ENCODE measurements at places on chromosomes 12 and 14.

GRCh38 chr12:57889500-57889989 is 43.0 kb upstream of the CTDSP2 start:
- DNase-seq, result no peak

- peak; percentile 53 for DNase-seq
These were observed at the start of gene KDM2B for GRCh38 chr12:121580959-121581685. KDM2B (minus strand) TSS chr12:121581023; CDS start chr12:121580911, 112 bp downstream.

- DNase-seq, result no peak
These were observed 21.5 kb upstream of the GNS start for GRCh38 chr12:64780531-64781279.

- no peak for DNase-seq
These were observed 76.0 kb downstream of the DENND5B start for GRCh38 chr12:31514912-31515311.

DNA sequence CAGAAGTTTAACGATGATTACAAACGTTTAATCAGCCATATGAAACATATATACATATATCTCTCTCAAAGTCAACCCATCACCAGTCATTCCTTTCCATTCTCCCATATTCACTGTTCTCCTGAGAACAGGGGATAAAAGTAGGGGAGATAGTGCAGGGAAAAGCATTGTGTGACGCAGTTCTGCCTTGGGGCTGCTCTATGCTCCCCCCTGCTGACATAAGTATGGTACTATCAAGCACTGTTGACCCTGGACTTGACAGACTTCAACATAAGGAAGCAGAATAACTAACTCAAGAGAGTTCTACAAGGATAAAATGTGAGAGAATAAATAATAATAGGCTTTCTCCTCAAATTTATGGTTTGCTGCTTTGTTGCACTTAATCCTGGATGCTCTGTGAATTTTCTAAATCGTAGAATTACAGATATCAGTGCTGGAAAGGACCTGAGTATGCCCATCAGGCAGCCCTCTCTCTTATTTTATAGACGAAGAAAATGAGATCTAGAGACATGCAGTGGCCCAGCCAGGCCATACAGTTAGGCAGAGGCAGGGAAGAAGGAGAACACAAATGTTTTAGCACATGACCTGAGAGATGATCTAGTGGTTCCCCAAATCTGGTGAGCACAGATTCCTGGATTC is 87.2 kb downstream of the SCN8A start:
- peak; percentile 24 for DNase-seq

GRCh38 chr12:23350808-23351207 is 598.7 kb downstream of the SOX5 start:
- no peak for DNase-seq

- no peak for DNase-seq
These were observed 41.8 kb downstream of the FMNL3 start for GRCh38 chr12:49665384-49665783.

- no peak for DNase-seq
These were observed 30.9 kb upstream of the LUM start for GRCh38 chr12:91142221-91142631.

- no peak for DNase-seq
These were observed 232.9 kb downstream of the ZFP36L1 start for GRCh38 chr14:68559949-68560348.

All from RCC 7860 (cell line).